ENCODE measurements at places on chromosomes 4 and X. TPM values are rescaled to one million over a fixed set of nuclear protein-coding genes. Genes with fewer than 3 reads are reported as not detected.

The TSPAN6 gene
- polyA plus RNA-seq: 33.7 TPM

The STPG2 gene
- polyA plus RNA-seq: not detected

The MPC1L gene
- not detected for polyA plus RNA-seq

The ERVMER34-1 gene
- 0.64 TPM for polyA plus RNA-seq

The LINC00632 gene
- 10.1 TPM for polyA plus RNA-seq

The NCAPG gene
- polyA plus RNA-seq: 20.9 TPM

The FAM241A gene
- polyA plus RNA-seq: 5.9 TPM

The FAM114A1 gene
- 61.5 TPM for polyA plus RNA-seq

The AVPR2 gene
- not detected for polyA plus RNA-seq

The ANAPC10 gene
- polyA plus RNA-seq: 18.8 TPM

The SSX2 gene
- not detected for polyA plus RNA-seq

The COMMD8 gene
- 11.0 TPM for polyA plus RNA-seq

The RAB9A gene
- not detected for polyA plus RNA-seq

The FAM9A gene
- polyA plus RNA-seq: not detected
